Stimulated activated CD4-positive, alpha-beta T cell treated with anti-CD3 and anti-CD28 coated beads, Interleukin-1b, Interleukin-23, amount 100 ng/mL, for 4 hours (primary cell): ENCODE measurements at places on chromosomes 2 and 18.
A peak's percentile ranks its signal among the peaks of the same experiment; 100 is the strongest.

DNA sequence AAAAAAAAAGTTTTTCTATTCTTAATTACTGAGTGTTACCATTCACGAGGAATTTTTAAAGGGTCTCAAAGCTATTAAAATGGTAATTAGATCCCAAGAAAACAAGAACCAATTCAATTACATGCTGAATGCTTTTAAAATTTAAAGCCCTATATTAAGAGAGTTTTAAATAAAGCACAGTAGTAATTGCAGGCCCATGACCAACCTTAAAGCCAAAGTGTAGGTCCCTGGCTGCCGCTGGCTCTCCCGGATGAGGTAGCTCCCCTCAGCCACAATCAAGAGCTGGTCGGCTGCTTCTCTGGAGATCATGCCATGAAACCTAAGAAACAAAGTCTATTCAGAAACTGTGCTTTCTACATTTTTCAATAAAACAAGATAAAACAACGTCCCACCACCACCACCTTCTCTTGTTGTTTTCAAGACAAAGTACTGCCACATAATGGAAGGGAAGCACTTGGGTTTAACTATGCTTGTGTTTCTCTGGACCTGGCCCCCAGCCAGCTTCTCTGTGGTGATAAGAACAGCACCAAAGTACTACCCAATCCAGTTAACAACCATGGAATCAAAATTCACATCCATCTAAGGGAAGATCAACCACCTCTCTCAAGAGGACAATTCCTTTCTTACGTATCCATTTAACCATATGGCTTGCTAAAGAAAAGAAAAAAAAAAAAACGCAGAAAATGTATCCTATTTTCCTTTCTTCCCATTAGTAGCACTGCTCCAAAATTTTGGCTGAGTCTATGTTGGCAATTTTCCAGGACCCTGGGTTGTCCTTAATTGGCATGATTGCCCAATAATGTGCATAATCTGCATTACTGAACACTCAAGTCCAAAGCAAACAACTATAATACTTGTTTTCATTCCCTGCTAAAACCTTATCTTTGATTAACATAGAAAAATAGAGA, 90.1 kb downstream of the CHN1 start:
- no peak for DNase-seq

DNA sequence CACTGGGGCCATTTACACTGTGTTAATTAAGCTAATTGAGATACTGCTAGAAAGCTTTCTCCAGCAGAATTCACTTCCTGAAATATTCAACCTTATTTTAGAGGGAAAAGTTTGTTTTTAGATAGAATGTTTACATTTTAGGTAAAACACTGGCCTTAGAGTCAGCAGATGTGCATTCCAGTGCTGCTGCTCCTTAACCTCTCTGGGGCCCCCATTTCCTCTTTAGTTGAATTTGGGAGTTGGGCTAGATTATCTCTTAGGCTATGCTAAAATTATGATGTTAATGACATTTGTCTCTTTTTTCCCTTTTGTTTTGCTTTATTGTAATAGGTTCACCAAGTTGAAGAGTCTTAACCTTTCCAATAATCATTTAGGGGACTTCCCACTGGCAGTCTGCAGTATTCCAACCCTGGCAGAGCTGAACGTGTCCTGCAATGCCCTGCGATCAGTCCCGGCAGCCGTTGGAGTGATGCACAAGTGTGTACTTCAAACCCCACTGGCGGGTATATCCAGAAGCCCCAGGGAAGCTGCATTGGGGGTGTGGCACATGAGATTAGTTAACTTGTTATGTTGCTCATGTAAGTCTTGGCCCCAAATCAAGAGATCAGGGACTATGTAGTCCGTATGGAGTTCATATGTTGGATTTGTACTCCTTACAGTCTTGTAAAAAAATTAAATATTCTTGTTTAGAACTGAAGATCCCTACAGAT, 179.5 kb downstream of the PHLPP1 start:
- DNase-seq: no peak

GRCh38 chr2:91748902-91749301, 3057.4 kb downstream of the RPIA start:
- no peak for DNase-seq

- no peak for DNase-seq
Observed at GRCh38 chr2:15031745-15032240, 399.3 kb downstream of the LRATD1 start.

GRCh38 chr2:152445791-152446201, 110.8 kb downstream of the FMNL2 start:
- DNase-seq: no peak

GRCh38 chr2:86800856-86801567, 10.3 kb upstream of the CD8A start:
- no peak for DNase-seq

GRCh38 chr2:197809064-197809463, 4.7 kb downstream of the PLCL1 start:
- no peak for DNase-seq

DNA sequence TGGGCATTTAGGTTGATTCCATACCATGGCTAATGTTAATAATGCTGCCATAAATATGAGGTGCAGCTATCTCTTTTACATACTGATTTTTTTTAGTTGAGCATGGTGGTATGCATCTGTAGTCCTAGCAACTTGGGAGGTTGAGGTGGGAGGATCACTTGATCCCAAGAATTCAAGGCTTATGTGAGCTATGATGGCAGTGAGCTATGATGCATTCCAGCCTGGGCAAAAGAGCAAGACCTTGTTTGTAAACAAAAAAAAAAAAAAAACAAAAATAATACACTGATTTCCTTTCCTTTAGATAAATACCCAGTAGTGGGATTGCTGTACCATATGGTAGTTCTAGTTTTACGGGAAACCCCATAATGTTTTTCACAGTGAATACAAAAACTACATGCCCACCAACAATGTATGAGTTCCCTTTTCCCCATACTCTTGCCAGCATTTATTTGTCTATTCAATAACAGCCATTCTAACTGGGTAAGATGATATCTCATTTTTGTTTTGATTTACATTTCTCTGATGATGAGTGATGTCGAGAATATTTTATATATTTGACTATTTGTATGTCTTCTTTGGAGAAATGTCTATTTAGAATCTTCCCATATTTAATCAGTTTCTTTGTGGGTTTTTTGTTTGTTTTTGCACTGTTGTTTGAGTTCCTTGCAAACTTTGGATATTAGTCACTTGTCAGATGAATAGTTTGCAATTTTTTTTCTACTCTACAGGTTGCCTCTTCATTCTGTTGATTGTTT, 281.0 kb upstream of the KYNU start:
- DNase-seq: no peak

DNA sequence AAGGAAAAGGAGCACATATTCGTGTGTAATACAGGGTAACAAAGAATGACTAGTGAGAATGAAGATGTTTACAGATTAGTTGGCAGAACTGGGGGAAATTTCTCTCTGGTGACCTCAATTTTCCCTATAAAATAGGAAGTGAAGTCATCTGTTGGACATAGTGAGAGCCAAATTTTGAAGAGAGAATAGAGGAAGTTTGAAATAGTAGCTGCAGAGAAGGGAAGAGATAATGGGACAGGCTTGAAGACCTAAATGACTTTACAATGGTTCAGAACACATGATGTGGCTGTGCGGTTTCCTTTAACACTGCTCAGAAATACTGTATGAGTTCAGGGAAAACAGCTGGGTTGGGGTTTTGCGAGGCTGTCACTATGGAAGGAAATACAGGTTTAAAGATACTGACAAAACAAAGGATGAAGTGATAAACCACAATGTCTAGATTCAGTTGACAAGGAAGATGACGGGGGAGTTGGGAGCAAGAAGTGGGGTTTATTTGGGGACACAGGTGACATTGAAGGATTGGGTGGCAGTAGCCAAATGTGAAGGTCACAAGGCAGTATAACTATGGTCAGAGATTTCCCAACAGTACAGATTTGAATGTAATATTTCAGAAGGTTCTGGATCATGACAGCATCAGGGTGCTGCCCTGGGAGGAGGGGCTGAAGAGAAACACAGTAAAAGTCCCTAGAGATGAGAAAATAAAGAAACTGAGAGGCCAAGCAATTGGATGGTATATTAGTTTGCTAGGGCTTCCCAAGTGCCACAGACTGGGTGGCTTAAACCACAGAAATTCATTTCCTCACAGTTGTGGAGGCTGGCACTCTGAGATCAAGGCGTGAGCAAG, 82.6 kb upstream of the TANK start:
- peak; percentile 43 for DNase-seq
